Left ventricle myocardium superior (tissue), 1 donor: ENCODE measurements at places on chromosomes 1 and 21. TPM values are rescaled to one million over a fixed set of nuclear protein-coding genes. Genes with fewer than 3 reads are reported as not detected.

DNA sequence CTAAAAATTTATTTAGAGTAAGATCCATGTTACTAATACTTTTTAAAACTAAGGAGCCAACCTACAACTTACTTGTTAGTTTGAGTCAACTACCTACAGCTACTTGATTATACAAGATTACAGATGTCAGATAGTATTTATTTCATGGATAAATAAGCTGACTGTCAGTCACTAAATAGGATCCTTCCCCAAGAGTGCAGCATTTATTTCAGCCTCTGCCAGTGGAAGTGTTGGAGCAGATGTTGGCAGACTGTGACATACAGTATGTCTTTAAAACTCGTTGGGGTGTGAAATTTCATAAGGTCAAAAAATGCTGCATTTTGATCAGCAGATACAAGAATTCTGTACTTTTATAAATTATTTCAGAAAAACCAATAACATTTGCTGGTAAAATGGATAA, 156.2 kb downstream of the AKT3 start:
- no peak for DNase-seq

Gene THEM5
- total RNA-seq: not detected

DNA sequence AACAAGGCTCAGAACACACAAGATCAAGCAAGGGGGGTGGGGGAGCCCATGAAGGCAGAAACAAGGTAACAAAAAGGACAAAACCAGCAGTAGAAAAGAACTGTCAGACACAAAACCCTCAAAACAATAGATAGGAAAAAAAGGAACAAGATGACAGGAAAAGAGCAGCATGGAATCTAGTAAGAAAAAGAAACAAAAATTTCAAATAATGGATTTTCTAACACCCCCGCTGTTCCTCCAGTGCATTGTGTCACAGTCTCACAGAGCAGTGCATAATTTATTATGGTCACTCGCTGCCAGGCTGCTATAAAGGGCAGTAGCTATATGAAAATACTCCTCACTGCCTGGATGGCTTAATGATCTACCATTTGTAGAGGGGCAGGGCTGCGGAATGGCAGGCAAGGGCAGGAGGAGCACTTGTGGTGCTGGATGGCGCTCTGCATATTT, 567.9 kb downstream of the DPYD start:
- no peak for DNase-seq

Gene PLA2G5
- 47.1 TPM for total RNA-seq

Gene KRTAP7-1
- not detected for total RNA-seq

GRCh38 chr1:19405761-19406487, 79.4 kb downstream of the CAPZB start:
- DNase-seq: no peak

GRCh38 chr1:232748910-232749368, 56.3 kb upstream of the MAP10 start:
- DNase-seq: no peak

DNA sequence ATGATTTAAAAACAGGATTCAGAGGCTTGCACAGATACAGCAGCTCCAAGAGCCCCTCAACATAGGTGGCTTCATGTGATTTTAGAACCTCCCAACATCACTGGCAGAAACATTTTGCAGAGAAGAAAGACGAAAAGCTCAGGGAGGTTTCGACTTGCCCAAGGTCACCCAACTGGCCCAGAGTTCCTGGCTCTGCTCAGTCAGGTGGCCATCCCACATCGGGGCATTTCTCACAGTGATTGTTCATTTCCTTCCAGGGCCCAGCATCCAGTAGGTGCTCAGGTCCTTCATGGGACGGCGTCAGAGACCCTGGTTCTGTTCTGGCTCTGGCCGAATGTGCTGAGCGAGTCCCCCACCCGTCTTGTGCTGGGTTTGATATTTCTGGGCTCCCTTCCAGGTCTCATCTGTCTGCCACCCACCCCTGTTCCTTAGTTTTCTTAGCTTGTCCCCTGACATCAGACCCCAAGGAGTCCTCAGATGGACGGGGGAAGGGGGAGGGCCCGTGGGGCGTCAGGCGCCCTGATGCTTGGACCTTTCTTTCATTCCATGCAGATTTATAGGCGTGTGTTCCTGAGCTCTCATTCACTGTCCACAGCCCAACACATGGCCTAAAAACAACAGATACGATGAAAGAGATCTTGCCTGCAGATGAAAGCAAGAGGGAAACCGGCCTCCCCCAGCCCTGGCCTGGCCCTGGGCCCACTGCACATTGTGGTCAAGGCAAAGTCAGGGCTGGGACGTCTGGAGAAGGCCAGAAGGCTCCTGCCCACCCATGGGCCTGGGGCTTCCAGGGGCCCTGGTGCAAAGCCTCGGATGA, 123.1 kb upstream of the ZBTB40 start:
- DNase-seq: no peak

GRCh38 chr21:32554832-32555638, 30.3 kb downstream of the TCP10L start:
- no peak for DNase-seq

DNA sequence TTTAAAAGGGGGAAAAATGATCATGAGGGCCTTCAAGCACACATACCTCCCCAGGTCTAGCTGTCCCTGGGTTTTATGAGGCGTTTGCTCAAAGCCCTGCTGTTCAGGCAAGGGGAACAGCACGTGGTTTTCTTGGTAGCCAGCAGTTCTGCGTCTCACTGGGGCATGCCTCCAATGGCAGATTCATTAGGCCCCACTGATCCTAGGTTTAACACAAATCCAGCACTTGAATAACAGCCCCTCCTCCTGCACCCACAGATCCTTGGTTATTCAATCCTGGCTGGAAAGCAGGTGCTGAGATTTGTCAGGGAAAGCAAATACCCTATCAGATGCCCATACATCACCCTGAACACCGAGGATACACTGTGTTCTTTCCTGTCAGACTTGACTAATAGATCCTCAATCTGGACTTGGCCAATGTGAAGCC, 106.4 kb downstream of the ZC3H11B start:
- no peak for DNase-seq

Gene CDC20
- 1.3 TPM for total RNA-seq

Gene OR13G1
- not detected for total RNA-seq

Gene PHTF1
- total RNA-seq: 7.3 TPM

Gene STYXL2
- 121 TPM for total RNA-seq

DNA sequence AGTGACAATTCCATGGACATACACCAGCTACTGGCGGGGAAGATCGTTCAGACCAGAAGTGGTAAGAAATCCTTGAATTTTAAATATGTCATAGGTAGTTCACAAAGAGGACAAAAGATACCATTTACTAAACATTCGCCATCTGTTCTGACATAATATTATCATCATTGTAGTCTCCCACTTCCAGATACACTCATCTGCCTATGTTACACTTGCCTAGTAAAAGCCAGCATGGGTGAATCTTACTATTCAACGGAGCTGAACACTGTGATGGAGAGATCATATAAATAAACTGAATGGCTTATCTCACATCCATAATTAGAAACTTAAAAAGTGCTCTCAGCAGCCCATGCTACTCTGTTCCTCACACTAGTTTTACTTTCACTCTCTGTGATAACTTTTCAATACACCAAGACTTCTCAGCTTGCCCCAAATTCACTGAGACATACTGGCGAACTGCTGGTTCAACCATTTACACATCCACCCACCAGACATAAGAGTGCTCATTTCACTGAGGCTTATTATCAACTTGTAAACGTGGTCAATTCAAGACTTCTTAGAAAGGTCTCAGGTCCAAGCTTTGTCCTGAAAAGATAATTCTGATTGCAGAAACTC, 463 bp upstream of the PRRC2C start:
- DNase-seq: no peak

DNA sequence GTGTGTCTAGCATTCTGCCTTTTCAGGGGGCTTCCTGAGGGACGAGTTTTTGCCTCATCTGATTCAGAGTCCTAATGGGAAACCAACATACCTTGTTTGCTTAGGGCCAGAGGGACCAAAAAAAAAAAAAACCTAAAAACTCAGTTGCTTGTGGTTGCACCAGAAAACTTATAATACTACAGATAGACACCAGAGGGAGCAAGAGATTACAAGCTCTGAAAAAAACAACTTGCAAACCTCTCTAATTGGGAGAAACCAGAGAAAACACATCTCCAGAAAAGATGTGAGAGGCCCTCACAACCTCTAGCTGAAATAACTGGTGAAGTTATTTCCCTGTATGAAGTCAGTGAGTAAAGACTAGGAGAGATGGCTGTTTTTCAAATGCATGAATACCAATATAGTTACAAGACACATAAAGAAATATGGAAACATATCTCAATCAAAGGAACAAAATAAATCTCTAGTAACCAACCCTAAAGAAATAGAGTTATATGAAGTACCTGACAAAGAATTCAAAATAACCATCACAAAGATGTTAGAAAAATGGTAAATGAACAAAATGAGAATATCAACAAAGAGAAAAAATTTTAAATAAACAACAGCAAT, 233.7 kb upstream of the NFIA start:
- DNase-seq: no peak

- DNase-seq: no peak
These were observed 281.6 kb downstream of the KIF26B start for GRCh38 chr1:245436407-245436806.

- no peak for DNase-seq
These were observed 272.2 kb upstream of the DAB1 start for GRCh38 chr1:57696043-57696442.

Gene TIE1
- total RNA-seq: 21.9 TPM

Gene CCDC181
- total RNA-seq: 0.47 TPM

Gene PDE4B
- 19.4 TPM for total RNA-seq

DNA sequence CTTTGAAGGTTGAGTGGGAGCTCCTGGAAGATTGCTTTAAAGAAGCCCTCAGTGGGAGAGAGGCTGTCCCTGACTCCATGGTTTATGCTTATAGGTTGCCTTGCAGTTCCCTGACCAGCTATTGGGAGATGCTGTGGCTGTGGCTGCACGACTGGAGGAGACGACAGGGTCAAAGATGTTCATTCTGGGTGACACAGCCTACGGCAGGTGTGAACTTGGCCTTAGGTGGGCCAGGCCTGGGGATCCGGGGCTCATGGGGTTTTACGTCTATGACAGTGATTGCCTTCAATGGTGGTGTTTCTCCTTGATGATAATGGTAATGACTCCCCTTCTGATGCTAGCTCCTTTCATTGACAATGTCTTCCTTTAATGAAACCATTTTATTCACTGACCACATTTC, 692 bp downstream of the DPH2 start:
- DNase-seq: no peak

DNA sequence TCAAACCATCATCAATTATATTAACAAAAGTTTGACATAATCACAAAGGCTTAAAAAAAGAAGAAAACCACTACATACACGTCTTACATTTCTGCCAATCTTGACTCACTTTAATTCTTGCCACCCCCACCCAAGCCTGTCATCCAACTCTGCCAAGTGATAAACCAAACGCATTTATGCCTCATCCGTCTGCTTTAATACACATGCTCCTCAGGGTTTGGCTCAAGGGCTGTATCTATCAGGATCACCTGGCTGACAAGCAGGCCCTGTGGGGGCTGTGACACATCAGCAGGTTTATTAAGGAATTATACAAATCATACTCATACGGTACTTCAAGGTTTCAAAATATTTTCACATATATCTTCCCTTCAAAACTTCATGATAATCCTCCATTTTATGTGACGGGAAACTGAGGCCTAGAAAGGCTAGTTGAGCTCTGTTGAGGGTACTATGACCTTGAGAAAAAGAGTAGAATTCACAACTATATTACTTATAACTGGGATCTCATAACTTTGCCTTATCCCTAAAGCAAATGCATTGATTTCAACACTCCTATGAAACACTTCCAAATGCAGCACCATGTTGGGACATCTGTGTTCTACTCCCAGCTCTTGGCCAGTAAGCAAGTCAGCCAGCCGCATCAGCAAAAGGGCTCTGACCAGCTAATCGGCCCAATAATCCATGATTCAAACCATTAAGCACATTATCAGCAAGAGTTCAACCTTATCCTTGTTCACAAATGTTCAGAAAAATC, 8.7 kb downstream of the SORT1 start:
- no peak for DNase-seq

GRCh38 chr1:223770621-223771315, 58.4 kb downstream of the CAPN2 start:
- DNase-seq: no peak

- DNase-seq: peak; percentile 70
These were observed 17.1 kb upstream of the TMEM9 start for GRCh38 chr1:201171063-201172036.

DNA sequence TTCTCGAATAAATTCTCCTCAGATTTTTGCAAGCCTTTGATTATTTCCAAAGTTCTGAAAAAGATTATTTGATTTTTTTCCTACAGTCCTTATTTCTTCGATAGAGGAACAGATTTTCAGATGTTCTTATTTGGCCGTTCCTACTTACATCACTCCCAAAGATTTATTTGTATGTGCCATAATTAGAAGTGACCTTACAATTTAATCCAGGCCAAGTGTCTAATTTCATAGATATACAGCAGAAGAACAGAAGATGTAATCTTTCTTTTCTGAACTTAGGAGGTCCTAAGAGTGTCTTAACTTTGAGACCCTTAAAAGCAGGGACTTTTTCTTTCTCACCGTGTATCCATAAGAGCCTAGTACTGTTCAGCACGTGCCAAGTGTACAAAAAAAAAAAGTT, 46.3 kb downstream of the MAP10 start:
- DNase-seq: no peak

DNA sequence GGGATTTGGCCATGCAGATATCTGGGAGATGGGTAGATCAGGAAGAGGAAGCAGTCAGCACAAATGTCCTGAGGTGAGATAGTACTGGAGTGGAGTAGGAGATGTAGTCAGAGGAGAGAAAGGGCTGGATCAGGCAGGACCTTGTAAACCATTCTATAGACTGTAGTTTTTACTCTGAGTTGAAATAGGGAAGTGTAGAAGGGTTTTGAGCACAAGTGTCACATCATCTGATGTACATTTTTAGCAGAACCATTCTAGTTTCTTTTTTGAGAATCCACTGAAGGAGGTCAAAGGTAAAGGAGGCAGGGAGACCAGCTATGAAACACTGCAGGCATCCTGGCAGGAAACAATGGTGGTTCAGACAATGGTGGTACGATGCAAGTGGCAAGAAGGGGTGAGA, 194.6 kb upstream of the RRP15 start:
- DNase-seq: no peak

DNA sequence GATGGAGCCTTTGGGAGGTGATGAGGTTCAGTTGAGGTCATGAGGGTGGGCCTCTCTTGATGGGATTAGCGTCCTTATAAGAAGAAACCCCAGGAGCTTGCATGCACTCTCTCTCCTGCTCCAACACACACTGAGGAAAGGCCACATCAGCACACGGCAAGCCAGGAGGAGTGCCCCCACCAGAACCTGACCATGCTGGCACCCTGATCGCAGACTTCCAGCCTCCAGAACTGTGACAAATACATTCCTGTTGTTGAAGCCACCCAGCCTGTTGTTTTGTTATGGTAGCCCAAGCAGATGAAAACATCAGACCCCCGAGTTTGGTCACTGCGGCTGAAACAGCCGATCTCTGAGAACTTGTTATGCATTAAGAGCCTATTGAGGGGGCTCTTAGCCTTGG, 64.8 kb upstream of the SOD1 start:
- DNase-seq: no peak

Gene OLIG1
- total RNA-seq: 0.62 TPM
